Colonic mucosa (tissue), 4 donors: ENCODE measurements at places on chromosomes 7 and 10.

- H3K4me3 ChIP-seq = no peak overlapping the region
- no peak overlapping the region for H3K27ac ChIP-seq
- no peak for DNase-seq
- no peaks in the 10 kb centered on the region for H3K27me3 ChIP-seq
- H3K4me1 ChIP-seq = no peaks in the 10 kb centered on the region
Measured at GRCh38 chr7:114126095-114126494, 207.3 kb upstream of the PPP1R3A start.

GRCh38 chr10:107873007-107873406, 708.5 kb upstream of the SORCS1 start:
- H3K36me3 ChIP-seq = no peaks in the 10 kb centered on the region
- H3K27ac ChIP-seq = no peak overlapping the region
- no peaks in the 10 kb centered on the region for H3K27me3 ChIP-seq
- no peak overlapping the region for H3K4me3 ChIP-seq
- DNase-seq = no peak
- H3K4me1 ChIP-seq = no peaks in the 10 kb centered on the region

- H3K4me1 ChIP-seq = no peaks in the 10 kb centered on the region
- H3K27me3 ChIP-seq = no peaks in the 10 kb centered on the region
- DNase-seq = no peak
Measured at GRCh38 chr7:93352881-93353280, 120.7 kb downstream of the VPS50 start.

DNA sequence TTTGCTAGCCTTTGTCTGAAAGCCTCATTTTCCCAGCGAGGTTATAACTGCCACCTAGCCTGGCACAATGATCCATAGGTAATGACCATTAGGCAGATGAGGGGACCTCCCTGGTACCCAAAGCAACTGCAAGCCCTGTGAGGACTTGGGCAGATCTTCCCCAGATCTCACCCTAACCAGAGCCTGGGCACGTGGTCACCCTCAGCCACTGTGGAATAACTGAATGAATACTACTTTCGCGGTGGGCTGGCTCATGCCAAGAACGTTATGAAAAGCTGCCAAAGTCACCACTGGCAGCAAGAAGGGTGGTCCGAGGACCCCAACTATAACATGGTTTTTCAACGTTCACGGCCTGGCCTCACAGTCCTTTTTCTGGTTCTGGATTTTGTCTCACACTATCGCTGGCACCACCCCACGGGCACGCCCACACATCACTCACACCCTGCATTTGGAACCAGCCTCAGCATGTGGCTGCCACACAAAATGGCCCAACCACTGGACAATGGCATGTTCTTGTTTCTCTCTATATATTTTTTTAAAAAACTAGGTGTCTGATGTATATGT, 3.4 kb downstream of the PRKAG2 start:
- no peak overlapping the region for H3K27ac ChIP-seq
- no peak overlapping the region for H3K4me3 ChIP-seq
- no peaks in the 10 kb centered on the region for H3K36me3 ChIP-seq
- DNase-seq = no peak
- H3K27me3 ChIP-seq = no peaks in the 10 kb centered on the region
- peaks cover 7% of the 10 kb centered on the region for H3K4me1 ChIP-seq

DNA sequence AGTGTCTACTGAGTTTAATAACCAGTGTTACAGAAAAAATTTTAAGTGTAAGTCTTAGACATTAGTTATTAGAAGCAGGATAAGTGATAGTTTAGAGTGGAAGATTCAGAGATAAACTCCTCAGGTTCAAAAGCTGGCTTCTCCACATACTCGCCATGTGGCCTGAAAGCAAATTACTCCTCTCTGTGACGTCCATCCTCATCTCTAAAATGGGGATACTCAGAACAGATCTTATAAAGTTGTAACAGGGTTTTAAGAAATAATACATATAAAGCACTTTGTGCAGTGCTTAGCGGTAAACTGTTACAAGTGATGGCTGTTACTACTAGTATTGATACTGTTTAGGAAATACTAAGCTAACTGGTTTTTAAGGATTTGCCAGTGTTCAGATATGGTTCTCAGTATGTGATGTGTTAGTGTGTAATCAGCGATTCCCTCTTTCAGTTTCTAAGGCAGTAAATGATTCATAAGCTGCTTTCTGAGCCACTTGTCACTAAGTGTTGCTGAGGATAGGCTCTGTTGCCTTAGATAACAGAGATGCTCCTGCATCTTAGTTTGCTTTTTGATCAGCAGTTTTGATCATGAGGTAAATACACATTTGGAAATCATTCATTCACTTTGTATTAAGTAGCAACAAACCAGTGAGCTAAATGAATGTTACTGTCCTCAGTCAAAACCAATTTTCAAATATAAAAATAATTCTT, 58.7 kb downstream of the CYP51A1 start:
- no peaks in the 10 kb centered on the region for H3K36me3 ChIP-seq
- H3K27ac ChIP-seq = no peak overlapping the region
- no peaks in the 10 kb centered on the region for H3K27me3 ChIP-seq
- H3K4me1 ChIP-seq = no peaks in the 10 kb centered on the region
- no peak for DNase-seq

- H3K27me3 ChIP-seq = no peaks in the 10 kb centered on the region
- no peak overlapping the region for H3K4me3 ChIP-seq
- no peak for DNase-seq
- no peak overlapping the region for H3K27ac ChIP-seq
- no peaks in the 10 kb centered on the region for H3K4me1 ChIP-seq
Measured at GRCh38 chr10:77801474-77802161, 124.9 kb downstream of the DLG5 start.

GRCh38 chr7:28955718-28956607, 2.2 kb downstream of the TRIL start:
- H3K36me3 ChIP-seq = no peaks in the 10 kb centered on the region
- H3K27me3 ChIP-seq = peaks cover 28% of the 10 kb centered on the region
- peaks cover 6% of the 10 kb centered on the region for H3K4me1 ChIP-seq
- H3K27ac ChIP-seq = peak overlapping the region; percentile 7
- DNase-seq = peak; percentile 90

- no peak for DNase-seq
- H3K36me3 ChIP-seq = no peaks in the 10 kb centered on the region
- H3K4me3 ChIP-seq = no peak overlapping the region
Measured at GRCh38 chr10:95429639-95430038, 131.5 kb downstream of the SORBS1 start.

DNA sequence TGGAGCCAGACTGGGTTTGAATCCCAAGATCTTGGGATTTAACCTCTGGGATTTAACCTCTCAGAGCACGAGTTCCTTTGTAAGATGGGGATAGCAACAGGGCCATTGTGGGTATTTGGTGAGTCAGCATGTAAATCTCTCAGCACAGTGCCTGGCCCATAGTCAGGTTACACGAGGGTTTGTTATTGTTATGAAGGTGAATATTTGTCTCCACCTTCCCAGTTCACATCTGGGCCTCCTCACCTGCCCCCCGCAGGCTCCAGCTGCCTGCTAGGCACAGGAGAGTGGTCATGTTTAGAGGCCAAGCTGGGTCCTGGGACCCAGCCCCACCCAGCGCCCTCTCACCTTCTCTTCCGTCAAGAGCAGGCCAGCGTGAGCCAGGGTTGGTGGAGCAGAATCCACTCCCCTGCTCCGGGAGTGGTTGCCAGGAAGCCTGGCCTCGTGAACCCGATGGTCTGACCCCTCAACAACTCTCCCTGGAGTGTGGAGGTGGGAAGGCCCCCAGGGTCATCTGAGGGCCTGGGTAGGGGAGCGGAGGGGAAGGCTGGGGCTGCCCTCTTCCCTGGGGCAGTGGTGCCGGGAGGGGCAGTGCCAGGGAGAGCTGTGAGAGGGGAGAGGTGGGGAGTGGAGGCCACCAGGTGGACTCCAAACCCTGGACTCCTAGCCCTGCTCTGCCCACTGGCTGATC, 26.0 kb downstream of the FAM241B start:
- DNase-seq = no peak
- H3K36me3 ChIP-seq = no peaks in the 10 kb centered on the region
- no peaks in the 10 kb centered on the region for H3K4me1 ChIP-seq
- H3K27ac ChIP-seq = no peak overlapping the region

DNA sequence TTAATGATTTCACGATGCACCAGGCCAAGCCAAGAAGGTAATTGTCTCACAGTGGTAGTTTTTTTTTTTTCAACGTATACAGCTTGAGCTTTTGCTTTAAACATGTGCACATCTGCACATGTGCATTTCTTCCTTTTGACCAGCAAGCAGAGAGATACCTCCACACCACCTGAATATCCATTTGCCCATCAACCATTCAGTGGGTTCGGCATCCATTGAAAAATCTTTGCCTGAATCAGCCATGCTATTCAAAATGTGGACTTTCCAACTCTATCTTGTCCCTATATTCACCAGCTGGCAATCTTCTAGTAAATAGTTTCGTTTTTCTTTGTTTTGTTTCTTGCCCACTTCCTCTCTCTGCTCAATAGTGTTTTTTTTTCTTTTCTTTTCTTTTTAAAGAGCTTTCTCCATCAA, 7.7 kb upstream of the TRA2A start:
- no peaks in the 10 kb centered on the region for H3K36me3 ChIP-seq
- no peaks in the 10 kb centered on the region for H3K27me3 ChIP-seq
- H3K27ac ChIP-seq = no peak overlapping the region
- no peak for DNase-seq
- H3K4me1 ChIP-seq = peaks cover 4% of the 10 kb centered on the region
- H3K4me3 ChIP-seq = no peak overlapping the region

GRCh38 chr7:112014347-112014746, 191.9 kb downstream of the DOCK4 start:
- H3K27ac ChIP-seq = no peak overlapping the region
- no peaks in the 10 kb centered on the region for H3K27me3 ChIP-seq
- H3K4me1 ChIP-seq = no peaks in the 10 kb centered on the region
- H3K4me3 ChIP-seq = no peak overlapping the region
- no peaks in the 10 kb centered on the region for H3K36me3 ChIP-seq

DNA sequence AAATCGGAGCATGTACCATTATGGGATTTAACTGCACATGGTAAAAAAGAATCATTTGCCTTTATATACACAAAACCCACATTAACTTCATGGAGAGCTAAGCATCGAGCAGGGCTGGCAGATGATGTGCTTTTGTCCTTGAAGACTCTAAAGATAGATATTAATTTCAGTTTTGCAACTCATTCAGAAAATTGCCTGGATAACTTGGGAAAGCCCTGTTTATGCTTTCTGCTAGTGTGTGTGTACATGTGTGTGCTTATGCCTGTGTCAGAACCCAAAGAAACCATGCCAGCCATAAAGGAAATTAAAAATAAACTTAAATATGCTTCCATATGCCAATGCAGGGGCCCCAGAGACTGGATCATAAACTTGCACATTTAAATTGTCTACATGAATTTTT, 640.0 kb downstream of the PARD3 start:
- DNase-seq = no peak
- no peaks in the 10 kb centered on the region for H3K4me1 ChIP-seq
- H3K27ac ChIP-seq = no peak overlapping the region
- no peak overlapping the region for H3K4me3 ChIP-seq

DNA sequence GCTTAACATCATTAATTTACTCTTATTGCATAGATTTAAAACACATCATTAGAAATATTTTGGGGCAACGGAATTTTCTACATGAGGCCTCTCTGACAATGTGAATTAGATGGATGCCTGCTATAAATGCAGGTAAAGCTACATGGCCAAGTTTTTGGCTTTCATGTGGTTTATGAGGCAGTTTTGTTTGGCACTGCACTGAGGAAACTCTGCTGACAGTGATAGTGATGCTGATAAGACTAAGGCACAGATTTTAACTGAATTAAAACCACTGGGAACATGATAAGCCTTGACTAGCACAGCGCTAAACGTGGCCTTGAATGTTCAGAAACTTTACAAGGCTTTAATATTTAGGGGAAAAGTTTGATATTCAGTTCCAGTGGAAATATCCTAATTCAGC, 114.3 kb upstream of the NOBOX start:
- DNase-seq = no peak
- H3K36me3 ChIP-seq = no peaks in the 10 kb centered on the region
- no peak overlapping the region for H3K27ac ChIP-seq
- H3K4me1 ChIP-seq = no peaks in the 10 kb centered on the region
- no peaks in the 10 kb centered on the region for H3K27me3 ChIP-seq

DNA sequence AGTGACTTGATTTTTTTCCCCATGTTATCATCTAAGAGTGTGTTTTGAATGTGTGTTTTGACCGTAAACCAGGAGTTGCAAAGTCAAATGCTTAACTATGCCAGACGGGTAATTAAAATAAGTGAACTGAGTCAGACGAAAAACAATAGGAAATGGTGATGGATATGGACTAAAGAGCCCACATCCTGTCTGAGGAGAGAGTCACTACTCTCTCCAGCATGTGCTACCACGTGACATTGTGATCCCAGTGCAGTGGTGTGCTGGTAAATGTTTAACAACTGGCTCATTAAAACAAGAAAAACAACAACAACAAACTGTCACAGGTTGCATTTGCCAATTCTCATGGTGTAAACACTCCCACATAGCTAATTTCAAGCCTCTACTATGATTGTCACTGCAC, 164.3 kb downstream of the SUGCT start:
- DNase-seq = no peak
- H3K4me1 ChIP-seq = no peaks in the 10 kb centered on the region
- no peak overlapping the region for H3K27ac ChIP-seq
- no peaks in the 10 kb centered on the region for H3K36me3 ChIP-seq

DNA sequence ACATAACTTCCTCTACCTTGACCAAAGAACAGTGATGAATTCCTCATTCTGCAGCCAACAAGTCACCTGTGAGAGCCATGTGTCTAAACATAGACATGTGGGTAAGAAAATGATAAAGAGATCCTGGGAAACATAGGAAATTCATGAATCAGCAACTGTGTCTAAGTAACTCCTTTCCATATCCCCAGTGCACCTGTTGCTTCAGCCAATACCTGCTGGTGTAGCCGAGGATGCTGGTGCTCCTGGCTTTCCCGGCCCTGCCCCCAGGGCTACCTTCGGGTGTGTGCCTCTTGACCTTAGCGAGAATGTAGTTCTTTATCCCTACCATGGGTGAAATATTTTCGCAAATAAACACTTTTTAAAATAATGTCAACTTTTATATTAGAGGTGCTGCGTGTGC, 114.1 kb downstream of the OR13A1 start:
- no peak overlapping the region for H3K27ac ChIP-seq
- no peak overlapping the region for H3K4me3 ChIP-seq
- H3K27me3 ChIP-seq = no peaks in the 10 kb centered on the region

DNA sequence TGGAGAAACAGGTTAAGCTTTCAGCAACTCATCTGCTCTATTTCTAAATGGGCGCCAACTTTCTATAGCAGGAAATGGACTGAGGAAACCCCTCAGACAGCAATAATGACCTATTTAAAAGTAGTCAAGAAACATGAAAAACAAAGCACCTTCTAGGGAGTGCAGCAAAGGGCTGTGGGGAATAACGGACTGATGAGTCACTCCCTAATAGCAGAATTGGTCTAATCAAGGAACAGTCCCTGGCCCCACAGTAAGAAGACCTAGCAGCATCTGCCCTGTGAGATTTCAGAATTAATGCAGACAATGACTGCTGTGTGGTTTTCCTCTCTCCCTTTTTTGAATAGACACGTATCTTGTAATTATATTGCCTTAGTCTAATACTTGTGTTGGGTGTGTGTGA, 602.9 kb downstream of the IPMK start:
- H3K27ac ChIP-seq = no peak overlapping the region
- H3K27me3 ChIP-seq = no peaks in the 10 kb centered on the region
- no peaks in the 10 kb centered on the region for H3K36me3 ChIP-seq
- no peaks in the 10 kb centered on the region for H3K4me1 ChIP-seq
- no peak for DNase-seq

- DNase-seq = no peak
- no peak overlapping the region for H3K4me3 ChIP-seq
- H3K36me3 ChIP-seq = no peaks in the 10 kb centered on the region
- no peaks in the 10 kb centered on the region for H3K27me3 ChIP-seq
- H3K27ac ChIP-seq = no peak overlapping the region
Measured at GRCh38 chr7:113892818-113893217, 26.0 kb downstream of the PPP1R3A start.

GRCh38 chr7:3063016-3063753, 19.5 kb upstream of the CARD11 start:
- H3K27me3 ChIP-seq = no peaks in the 10 kb centered on the region
- no peak for DNase-seq
- H3K36me3 ChIP-seq = no peaks in the 10 kb centered on the region
- no peak overlapping the region for H3K4me3 ChIP-seq
- H3K27ac ChIP-seq = no peak overlapping the region
